ENCODE measurements at places on chromosomes 5 and 9. TPM values are rescaled to one million over a fixed set of nuclear protein-coding genes. Genes with fewer than 3 reads are reported as not detected.

The LOX gene
- 15.0 TPM for polyA plus RNA-seq

The NMUR2 gene
- not detected for polyA plus RNA-seq

DNA sequence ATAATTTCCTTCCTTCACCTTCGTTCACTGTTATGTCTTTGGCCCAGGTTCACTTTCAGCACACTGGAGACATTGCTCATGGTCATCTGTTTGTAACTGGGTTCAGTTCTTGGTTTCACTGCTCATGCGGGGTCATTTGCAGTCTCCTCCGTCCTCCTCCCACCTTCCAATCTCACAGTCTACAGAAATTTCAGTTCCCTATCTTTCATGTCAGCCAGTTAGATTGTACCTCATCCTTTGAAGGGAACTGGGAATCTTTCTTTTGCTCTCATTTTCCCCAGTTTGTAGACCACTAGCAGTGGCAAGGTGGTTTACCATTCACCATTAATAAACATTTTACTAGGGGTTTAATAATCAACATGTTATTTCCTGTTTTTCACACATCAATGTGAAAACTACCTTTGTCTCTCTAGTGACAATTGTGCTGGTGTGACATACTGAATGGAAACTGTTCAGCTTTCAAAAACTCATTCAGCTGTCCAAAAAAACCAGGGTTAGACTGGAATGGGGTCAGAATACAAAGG is 100.9 kb upstream of the IL6ST start:
- DNase-seq = no peak

- no peak for DNase-seq
These were observed 596.9 kb upstream of the CDH6 start for GRCh38 chr5:30596495-30597064.

The CATSPER3 gene
- 0.72 TPM for polyA plus RNA-seq

The OBP2B gene
- polyA plus RNA-seq = not detected

DNA sequence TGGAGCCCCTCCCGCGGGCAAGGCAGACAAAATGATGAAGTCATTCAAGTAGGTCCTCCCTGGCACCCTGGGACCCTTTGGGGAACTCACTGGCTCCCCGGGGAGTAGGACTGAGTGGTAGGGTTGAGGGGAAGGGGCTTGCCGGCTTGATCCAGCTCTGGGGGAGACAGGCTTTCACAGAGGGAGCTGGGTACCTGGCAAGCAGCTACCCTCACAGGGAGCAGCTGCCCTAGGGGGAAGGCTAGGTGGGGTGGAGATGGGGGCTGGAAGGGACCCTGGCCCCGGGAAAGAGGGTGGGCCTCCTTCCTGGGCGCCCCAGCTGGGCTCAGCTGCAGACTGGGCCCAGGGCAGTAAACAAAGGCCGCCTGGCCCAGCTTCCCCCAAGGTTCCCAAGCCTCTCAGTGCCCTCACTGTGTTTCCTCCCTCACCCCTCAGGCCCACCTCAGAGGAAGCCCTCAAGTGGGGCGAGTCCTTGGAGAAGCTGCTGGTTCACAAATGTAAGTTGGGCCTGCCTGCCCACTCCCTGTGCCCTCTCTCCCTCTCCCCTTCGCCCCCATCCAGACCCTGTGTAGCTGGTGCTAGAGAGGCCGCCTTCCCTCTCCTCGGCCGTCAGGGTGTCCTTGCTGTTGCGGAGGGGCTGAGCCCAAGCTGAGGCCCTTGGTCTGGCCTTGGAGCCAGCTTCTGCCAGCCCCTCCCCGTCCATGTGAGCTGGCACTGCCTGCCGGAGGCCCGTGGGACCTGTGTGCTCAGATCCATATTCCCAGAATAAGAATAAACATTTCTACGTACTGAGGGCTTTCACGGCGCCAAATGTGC is 131.2 kb downstream of the RGS3 start:
- no peak for DNase-seq

GRCh38 chr5:58122848-58123392 is 337.0 kb downstream of the PLK2 start:
- no peak for DNase-seq

The ZNF300 gene
- 3.7 TPM for polyA plus RNA-seq

DNA sequence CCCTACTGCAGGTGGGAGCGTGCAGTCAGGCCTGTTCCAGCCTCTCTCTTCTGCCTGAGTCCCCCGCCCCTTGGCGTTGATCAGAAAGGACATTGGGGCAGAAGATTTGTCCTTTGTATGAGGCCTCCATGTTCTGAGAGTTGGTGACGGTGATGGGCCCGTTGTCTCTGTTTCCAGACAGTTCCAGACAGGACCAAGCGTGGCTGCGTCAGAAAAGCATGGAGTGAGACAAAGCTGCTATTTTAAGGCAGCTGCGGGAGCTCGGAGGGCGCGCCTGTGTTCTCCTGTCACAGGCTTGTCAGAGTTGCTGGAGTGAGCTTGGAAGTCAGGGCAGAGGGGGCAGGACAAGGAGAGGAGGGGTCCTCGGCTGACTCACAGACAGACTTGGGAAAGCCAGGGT is 32.1 kb upstream of the SH3PXD2B start:
- DNase-seq = no peak

DNA sequence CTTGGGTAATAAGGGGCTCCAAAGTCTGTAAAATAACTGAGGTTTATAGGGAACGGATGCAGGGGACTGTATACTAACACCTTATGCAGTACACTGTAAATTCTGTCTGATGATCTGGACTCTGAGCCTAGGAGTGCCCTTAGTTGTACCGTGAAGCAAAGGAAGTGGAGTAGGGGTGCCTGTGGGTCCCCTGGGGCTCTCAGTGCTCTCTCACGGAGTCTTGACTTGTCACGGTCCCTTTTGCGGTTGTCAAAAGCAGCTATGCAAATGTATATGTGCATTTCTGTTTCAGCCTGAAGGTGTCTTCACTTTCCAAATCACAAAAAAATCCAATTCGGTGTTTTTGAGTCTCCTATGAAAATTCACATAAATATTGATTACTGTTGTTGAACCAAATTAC is 17.8 kb downstream of the DMRT1 start:
- DNase-seq = no peak

- DNase-seq = no peak
These were observed 99.6 kb downstream of the NMUR2 start for GRCh38 chr5:152305525-152305924.

DNA sequence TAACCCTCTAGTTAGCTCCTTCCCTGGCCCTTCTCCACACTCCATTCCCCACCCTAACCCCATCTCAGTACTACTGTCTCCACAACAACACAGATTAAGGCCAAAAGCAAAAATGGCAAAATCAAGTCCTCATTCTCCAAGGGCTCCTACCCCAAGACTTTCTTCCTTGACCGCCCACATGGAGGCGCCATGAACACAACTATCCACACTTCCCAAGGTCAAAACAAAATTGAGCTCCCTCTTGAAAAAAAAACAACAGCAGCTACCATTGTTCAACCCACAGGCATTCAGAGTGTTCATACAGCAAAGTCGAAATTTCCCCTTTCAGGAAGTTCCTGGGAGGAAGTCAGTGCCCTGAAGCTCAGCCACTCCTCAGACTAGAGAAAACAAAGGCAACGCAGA is 54.4 kb downstream of the GNAQ start:
- DNase-seq = no peak

Data from urinary bladder (tissue), 4 donors.